Stimulated activated CD4-positive, alpha-beta T cell treated with anti-CD3 and anti-CD28 coated beads, TNF-alpha, amount 100 ng/mL, for 48 hours (primary cell): ENCODE measurements at places on chromosomes 4 and X.

- DNase-seq: no peak
These were observed 22.0 kb upstream of the VEGFC start for GRCh38 chr4:176814770-176815169.

- no peak for DNase-seq
These were observed 166.8 kb downstream of the TLL1 start for GRCh38 chr4:166039822-166040221.

GRCh38 chr4:20318001-20318908 lies 66.5 kb downstream of the SLIT2 start:
- DNase-seq: no peak

GRCh38 chrX:85109235-85109634 lies 105.6 kb downstream of the APOOL start:
- DNase-seq: no peak

DNA sequence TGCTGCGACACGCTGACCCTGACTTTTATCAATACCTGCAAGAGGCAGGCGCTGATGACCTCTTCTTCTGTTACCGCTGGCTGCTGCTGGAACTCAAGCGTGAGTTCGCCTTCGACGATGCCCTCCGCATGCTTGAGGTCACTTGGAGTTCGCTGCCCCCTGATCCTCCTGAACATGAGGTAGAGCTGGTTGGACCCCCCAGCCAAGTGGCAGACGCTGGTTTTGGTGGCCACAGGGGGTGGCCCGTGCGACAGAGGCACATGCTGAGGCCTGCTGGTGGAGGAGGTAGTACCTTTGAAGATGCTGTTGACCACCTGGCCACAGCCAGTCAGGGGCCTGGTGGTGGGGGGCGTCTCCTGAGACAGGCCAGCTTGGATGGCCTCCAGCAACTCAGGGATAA lies 14.2 kb upstream of the RBM3 start:
- DNase-seq: no peak

DNA sequence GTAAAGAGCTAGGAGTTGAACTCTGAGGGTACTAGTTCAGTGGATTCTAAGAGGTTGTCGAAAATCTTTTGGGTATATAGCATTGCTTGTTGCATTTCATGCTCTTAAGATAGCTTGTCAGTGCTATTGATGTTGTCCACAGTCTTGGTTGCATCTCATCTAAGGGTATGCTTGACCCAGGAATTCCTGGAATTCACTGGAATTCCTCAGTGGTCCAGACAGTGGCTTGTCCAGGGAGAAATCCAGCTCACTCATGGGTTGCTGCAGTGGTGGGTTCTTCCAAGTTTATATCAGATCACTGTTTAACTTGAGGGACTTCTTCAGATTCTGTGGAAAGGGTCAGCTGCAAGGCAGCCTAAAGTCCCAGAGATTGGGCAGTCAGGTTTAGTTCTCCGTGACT lies 29.8 kb upstream of the SMARCAD1 start:
- DNase-seq: no peak
